ENCODE measurements at places on chromosomes 5 and 9.

GRCh38 chr5:115398719-115399118 is 102.3 kb upstream of the CCDC112 start:
- DNase-seq: peak; percentile 52

- DNase-seq: no peak
Measured at GRCh38 chr9:137266162-137266527, 11.0 kb downstream of the NELFB start.

DNA sequence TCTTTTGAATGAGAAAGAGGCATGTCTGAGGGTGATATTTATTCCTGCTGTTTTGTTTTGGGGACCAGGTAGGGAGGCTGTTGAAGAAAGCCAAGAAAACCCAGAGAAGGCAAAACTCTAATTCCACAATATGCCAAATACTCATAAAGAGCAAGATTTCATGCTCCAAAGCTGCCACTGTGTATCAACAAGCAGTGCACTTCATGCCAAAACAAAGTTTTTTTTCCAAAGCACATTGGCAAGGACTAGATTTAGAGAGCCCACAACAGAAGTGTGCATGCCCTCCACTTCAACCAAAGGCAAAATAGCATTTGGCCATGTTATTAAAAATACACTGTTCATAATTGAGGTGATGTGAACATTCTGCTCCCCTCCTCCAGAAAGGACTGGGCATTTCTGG is 229.9 kb downstream of the EBF1 start:
- DNase-seq: no peak

DNA sequence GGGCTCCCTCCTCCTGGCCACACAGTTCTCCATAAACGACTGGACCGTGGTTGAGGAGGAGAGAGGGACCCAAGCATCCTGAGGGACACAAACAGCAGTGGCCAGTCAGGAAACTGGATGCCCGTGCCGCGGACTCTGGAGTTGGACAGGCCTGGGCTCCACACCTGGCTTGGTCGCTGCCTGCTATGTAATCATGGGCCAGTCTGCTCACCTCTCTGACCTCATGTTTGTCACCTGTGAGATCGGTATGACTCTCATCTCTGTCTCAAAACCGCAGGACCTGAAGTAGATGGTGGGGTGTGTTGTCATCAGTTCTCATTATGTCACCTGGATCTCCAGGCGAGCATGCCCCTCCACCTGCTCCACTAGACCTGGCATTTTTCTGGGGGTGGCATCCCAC is 14.5 kb downstream of the CXXC5 start:
- no peak for DNase-seq

- DNase-seq: peak; percentile 34
Measured at GRCh38 chr5:67476531-67476930, 279.9 kb upstream of the CD180 start.

DNA sequence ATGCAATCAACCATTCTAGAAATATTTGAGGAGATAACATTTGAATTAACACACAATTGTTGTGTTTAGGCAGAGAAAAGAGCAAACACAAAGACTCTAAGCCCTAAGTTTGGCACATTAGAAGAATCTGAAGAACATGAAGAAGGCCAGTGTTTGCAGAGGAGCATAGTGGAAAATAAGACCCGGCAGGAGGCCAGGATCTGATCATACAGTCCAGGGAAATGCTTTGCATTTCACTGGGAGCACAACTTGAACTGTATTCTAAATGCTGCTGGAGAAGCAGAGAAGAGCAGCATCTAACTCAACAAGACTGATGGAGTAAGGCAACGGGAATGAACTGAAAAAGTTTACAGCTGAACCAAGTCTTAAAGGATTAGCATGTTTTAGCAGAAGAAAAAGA is 463.4 kb downstream of the ZNF608 start:
- no peak for DNase-seq

- no peak for DNase-seq
Measured at GRCh38 chr9:14281136-14281795, 32.7 kb downstream of the NFIB start.

GRCh38 chr9:116686693-116687073 is 422 bp upstream of the TRIM32 start:
- DNase-seq: no peak

DNA sequence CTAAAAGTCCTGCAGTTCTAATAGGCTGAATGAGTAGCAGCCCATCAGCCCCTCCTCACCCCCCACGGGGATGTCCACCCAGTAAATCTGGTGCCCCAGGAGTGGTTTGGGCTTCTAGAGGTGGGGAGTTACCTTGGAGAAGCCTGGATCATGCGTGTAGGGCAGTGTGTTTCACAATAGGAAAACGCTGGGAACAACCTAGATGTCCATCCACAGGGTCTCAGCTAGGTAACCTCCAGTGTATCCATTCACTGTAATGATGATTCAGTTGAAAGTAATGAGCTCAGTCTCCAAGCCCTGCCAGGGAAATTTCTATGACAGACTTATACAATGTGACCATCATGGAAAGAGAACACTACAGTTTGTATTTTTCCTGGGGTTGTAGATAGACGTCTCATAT is 51.8 kb downstream of the NDST1 start:
- no peak for DNase-seq

DNA sequence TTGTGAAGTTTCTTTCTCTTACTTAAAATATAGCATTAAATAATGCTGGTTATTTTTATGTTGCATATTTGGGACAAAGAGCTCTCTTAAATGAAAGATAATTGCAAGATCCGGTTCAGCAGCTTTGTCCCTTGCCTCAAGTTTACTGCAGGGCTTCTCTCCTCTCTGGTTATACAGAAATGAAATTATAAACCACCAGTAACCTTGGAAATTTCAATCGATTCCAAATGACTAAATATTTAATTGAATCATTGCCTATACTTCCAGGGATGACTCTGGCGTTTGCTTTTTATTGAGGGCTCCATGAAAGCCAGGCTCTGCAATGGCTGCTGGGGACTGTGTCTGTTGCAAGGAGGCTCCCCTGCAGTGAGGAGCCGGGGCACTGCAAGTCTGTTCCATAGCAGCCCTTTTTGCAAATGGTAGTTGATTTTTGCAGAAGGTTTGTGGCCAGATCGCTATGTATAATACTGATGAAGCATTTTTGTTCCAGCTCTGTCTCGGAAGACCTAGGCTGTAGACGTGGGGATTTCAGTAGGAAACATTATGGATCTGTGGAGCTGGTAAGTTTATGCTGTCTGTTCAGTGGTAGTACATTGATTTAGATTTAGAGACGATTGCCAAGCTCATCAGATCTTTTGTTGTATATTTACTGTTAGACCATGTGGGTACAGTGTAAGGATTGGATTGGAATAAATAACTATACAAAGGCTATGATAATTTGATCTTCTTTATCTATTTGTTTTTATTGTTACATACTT is at the start of gene GARNL3:
Gene GARNL3 (plus strand): TSS at position 313 of the 758 bp plus-strand sequence. CDS start 104 bp downstream, at position 417.
- DNase-seq: no peak

- no peak for DNase-seq
Measured at GRCh38 chr5:38639377-38640358, 83.2 kb upstream of the LIFR start.

GRCh38 chr5:9388941-9389674 is 156.8 kb downstream of the SEMA5A start:
- no peak for DNase-seq

GRCh38 chr9:129886226-129887174 is 51.2 kb downstream of the USP20 start:
- DNase-seq: no peak

GRCh38 chr5:181131514-181131913 is 545 bp upstream of the OR2V1 start:
- no peak for DNase-seq

DNA sequence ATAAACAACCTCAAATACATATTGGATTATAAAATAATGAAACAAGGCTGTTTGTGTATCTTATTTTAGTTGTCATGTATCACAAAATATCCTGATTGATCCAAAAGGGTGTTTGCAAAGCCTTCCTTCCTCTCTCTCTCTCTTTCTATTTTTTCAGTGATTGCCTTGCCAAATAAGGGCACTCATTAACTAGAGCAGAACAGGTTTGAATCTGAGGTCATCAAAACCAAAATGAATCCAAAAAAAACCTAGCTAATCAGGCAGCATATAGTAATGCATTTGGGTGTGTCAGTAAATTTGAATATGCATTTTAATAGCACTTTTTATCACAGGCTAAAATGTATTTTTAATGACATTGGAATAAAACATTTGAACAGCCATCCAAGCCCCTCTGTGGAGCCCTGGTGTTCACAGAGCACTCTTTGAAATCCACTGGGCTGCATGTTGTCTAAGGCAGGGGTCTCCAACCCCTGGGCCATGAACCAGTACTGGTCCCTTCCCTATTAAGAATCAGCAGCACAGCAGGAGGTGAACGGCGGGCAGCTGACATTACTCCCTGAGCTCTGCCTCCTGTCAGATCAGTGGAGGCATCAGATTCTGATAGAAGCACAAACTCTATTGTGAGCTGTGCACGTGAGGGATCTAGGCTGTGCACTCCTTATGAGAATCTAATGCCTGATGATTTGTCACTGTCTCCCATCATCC is 171.8 kb upstream of the RAI14 start:
- no peak for DNase-seq

DNA sequence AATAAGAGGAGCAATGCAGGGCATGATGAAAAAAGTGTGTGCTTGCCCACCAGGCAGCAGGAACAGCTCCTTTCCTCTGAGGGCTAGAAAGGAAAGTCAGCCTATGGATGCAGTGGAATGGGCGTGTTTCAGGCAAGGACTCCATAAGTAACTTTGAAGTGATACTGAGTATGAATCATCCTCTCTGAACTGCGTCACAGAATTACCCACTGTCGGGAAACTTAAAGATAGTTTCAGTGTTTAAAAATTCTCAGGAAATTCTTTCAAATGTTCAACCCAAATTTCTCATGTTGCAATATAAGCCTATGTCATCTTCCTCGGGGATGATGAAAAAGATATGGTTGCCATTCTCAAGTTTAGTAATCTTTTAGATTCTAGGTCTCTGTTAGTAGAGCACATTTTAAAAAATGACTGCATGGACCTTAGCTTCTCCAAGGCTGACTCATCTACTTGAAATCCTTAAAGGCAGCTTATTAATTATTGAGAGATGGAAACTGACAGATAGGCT is 27.7 kb downstream of the PTCD2 start:
- peak; percentile 56 for DNase-seq

- DNase-seq: no peak
Measured at GRCh38 chr9:137463931-137464290, 4.8 kb upstream of the NSMF start.

DNA sequence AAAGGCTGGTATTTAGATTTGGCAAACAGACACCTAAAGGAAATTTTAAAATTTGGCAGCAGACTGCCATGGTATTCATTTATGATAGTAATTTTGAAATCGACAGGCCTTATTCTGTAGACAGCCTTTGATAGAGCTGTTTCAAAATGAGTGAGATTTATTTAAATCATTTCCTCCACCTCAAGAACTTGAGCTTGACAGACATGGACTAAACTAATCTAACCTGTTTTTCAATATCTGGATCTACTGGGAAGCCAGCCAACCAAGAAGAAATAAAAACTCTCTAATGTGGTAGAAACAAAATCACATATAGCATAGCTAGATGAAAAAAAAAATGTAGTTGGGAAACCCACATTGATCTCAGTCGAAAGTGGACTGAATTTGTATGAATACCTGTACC is 56.9 kb upstream of the RASA1 start:
- peak; percentile 39 for DNase-seq

- no peak for DNase-seq
Measured at GRCh38 chr5:133824661-133825254, 143.7 kb downstream of the C5orf15 start.

DNA sequence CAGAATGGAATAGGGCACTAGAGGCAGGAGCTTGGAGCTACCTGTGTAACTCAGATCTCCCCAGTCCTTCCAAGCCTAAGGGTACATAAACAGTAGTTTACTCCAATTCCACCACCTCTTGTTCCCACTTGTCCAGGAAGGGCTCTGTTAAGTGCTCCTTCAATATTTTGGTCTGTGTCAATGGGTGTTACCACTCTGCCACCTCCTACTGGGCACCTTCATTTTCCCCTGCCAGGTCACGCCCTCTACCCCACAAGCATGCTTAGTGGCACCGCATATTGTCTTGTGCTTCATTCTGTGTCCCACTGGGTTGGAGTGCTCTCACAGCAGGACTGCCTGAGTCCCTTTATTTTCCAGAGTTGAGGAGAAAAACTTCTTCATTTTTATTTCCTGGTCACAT is 459.8 kb downstream of the ARHGEF28 start:
- DNase-seq: no peak

DNA sequence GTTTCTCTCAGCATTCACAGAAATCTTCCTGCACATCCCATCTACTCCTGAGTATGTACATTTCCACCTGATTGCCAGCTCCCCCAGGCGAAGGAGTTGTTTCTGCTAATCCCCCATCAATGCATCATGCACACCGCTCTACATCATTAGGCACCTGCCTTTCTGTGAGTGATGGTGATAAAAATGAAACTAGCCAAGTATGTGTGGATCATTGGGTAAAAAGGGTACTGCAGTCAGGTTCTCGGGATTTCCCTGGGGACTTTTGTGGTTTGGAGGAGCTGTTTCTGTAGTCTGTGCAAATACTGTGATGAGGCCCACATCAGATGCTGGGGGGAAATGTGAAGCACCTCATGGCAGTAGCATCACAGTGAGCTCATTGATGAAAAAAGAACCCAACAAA is 30.4 kb downstream of the CAMK4 start:
- no peak for DNase-seq

DNA sequence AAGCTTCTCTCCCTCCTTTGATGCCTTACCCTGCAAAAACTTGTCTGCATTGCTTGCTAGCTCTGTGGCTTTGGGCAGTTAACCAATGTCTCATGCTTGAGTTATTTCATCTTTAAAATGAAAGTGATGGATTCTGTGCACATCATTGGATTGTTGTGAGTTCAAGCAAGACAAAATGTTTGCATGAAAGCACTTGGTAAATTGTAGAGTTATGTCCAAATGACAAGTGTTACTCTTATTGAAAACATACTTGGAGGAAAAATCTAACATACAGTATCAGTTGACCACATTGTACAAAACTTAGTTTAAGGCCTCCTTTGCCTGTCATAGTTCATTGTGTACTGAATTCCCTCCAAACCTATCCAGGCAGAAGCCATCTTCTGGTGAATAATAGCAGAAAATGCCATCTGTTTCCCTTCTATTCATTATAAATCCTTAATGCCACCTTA is 30.0 kb downstream of the TGFBR1 start:
- DNase-seq: no peak

GRCh38 chr5:11483630-11484029 is 420.6 kb downstream of the CTNND2 start:
- no peak for DNase-seq

GRCh38 chr9:16720386-16720785 is 150.1 kb downstream of the BNC2 start:
- no peak for DNase-seq

DNA sequence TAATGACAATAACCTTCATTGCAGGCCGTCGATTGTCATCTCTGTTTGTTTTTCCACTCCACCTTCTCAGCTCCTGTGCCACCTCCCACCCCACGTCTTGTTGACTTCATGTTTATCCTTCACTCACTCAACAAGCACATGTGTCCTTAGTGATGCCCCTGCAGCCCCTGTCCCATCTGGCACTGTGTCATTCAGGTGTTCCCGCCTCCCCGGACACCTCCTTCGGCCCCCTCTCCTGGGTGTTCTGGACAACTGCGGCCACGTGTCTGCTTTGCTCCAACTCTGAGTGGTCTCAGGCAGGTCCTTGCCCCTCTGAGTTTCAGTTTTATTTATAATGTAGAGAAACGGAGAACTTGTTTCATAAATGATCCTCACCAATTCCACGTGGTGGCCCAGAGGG is 91.0 kb upstream of the COL5A1 start:
- no peak for DNase-seq
